Cerebellar nuclear complex (tissue), 1 donor: ENCODE measurements at places on chromosomes 1 and 21.

- DNase-seq = no peak
Measured at GRCh38 chr1:235500971-235501540, 3.2 kb downstream of the B3GALNT2 start.

- no peak for DNase-seq
Measured at GRCh38 chr1:201015551-201016091, 7.9 kb downstream of the KIF21B start.

DNA sequence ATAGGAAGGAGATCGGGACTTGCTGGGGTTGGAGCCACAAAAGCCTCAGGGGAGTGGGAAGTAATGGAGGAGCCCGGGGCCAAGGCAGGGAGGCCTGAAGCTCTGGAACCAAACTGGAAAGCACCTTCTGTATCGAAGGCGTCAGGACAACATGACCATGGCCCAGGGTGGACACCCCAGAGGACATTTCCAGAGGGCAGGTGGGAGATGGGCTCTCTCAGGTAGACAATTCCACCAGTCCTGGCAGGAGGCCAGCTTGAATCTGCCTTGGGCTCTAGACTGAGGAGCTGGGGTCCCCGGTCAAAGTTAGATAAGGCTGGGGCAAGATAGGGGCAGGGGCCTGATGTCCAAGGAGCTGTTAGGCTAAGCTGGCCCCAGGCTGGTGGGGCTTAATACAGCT is 104.9 kb upstream of the EDN2 start:
- DNase-seq = no peak

DNA sequence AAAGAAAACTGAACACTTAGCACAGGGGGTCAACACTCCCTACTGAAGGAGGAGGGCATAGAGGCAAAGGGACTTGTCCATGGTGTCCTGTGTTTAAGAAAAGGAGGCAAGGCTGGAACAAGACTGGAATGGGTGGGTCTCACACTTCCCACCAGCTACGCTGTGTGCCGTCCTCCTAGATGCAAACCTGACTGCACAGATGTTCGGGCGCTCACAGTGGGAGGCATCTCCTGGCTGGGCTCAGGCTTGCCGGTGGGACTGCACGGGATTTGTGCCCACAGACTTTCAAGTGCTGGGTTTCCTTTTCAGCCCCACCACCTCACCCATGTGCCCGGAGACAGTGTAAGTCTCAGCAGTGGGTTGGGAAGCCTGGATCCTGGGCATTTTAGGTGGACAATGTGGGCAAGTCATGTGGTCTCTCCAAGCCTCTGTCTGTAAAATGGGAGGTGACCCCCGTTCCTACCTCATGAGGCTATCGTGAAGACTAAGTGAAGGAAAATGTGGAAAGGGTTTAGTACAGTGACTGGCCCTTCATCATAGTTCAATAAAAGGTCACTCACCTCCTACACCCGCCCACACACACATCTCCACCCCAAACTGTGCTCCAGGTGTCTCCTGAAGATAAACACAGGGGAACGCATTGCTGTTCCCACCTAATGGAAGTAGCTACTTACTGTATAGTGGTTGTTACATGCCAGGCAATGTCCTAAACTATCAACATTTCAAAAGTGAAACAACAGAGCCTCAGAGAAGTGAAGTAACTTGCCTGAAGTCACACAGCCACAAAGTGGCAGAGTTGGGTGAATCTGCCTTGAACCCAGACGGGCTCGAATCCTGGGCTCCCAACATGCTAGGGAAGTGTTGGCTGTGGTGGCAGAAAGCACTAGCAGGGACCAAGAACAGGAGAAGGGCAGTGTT is 36.0 kb downstream of the ATP1A1 start:
- no peak for DNase-seq

GRCh38 chr1:8746554-8746953 is 70.9 kb downstream of the RERE start:
- no peak for DNase-seq

DNA sequence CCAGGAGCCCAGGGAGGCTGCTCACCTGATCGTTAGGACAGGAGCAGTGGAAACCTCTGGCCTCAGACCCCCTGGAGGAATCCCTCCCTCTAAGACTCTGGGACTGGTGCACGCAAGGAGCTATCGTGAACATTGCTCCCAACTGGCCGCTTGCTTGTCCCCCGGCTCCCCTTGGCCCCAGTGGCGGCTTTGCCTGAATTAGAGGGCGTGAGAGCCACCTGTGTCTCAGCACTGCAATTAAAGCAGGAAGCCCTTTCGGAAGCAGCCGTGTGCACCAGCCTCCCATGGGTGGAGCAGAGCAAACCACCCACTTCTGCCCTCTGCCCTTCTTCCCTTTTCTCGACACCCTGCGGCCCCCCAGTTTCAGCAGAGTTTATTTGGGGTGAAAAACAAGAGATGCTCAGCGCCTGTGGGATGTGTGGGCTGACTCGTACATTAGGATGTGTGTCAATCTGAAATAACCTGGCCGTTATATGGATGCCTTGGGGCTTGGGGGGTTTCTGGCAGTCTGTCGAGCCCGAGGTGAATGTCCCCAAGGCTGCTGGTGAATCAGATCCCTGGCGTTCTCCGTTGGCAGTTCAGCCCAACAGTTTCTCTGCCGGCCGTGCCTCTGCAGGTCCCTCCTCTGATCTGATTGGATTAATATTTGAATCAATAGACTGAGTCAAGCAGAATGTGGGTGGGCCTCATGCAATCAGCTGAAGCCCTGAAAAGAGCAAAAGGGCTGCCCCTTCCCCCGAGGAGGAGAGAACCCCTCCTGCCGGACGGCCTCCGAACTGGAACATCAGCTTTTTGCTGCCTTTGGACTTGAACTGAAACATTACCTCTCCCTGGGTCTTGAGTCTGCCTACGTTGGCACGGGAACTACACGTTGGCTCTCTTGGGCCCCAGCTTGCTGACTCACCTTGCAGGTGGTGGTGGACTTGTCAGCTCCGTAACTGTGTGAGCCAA is 7.3 kb upstream of the UMODL1 start:
- no peak for DNase-seq

DNA sequence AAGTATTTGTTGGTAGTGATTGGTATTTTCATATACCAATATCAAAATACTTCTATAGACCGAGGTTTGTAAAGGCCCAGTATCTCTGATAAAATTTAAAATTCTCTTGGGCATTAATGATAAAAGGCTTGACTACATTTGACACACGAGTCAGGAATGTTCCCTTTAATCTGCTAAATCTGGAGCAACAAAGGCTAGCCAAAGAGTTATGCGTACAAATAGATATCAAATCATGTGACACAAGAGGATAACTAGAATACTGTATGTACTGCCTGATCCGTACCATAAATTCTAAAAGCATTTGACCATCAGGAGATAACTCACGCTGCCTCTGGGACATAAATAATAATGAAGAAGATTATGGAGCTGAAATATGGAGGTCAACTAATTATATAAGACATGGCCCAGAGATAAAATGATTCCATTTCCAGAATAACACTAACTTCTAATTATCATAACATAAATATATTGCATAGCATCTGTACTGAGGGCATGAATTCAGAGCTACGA is 64.2 kb upstream of the SH3GLB1 start:
- DNase-seq = no peak

GRCh38 chr1:19635646-19636045 is 8.5 kb upstream of the NBL1 start:
- DNase-seq = no peak

- DNase-seq = no peak
Measured at GRCh38 chr1:45337630-45338325, 2.2 kb upstream of the TOE1 start.

DNA sequence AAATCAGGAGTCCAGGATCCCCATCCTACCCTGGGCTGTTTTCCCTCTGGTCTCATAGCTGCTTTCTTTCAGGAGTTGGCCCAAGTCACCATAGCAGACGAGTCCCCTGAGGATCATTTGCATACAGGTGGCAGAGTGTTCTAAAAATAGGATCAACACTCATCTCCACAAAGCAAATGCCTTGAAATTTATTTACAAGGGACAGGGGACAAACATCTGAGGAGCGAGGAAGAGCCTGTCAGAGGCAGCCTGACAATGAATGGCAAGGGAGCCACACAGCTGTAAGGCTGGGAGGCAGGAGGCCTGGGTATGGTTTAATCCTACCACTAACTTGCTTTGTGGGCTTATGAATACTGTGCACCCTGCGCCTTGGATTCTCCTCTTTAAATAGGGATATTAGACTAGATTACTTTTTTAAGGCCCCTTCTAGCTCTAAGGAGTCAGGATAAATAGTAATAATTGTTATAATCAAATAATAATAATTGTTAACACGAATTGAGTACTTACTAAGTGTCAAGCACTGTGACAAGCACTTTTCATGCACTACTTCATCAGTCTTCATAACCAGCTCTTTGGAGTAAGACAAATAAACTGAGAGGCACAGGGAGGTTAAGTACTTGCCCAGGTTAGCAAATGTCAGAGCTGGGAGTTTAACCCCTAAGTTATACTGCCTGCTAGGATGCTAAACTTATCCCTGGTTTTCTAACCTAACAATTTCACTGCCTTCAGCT is 34.5 kb downstream of the RAB3B start:
- no peak for DNase-seq

GRCh38 chr1:36440044-36440443 is 10.2 kb downstream of the OSCP1 start:
- DNase-seq = no peak

GRCh38 chr1:6911974-6912373 is 126.7 kb downstream of the CAMTA1 start:
- DNase-seq = no peak
